T-helper 17 cell (primary cell): ENCODE measurements at places on chromosomes 5 and 9. TPM values are rescaled to one million over a fixed set of nuclear protein-coding genes. Genes with fewer than 3 reads are reported as not detected.

- DNase-seq = no peak
These were observed 23.8 kb upstream of the ZNF131 start for GRCh38 chr5:43096916-43097315.

- no peak for DNase-seq
These were observed 42.9 kb upstream of the AFAP1L1 start for GRCh38 chr5:149228618-149229297.

GRCh38 chr9:8085986-8086385 is 286.4 kb upstream of the DMAC1 start:
- DNase-seq = no peak

DNA sequence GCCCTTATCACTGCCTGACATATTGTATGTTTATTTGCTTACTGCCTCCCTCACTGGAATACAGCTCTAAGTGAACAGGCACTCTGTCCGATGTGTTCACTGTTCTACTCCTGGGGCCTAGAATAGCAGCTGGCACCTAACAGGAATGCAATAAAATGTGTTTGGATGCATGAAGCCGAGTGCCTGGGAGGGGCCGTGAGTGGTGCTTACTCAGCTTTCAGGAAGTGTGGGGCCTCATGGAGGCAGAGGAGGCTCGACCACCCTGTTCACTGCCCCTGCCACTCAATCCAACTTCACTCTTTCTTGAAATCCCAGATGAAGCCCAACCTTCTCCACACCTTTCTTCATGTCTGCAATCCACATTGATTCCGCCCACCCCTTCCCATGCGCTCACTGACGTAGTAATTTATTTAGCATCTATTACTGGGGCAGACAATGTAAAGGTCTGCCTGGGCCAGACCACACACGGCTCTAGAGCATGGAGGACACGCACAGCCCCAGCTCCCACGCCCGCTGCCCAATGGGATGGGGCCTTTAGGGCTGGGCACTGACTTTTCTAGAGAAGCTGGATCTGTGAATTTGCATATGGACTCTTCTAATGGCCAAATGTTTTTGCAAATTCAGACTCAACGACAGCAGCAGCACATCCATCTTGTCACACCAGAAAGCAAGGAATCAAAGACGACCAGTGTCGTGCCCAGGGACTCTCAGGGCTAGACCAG is 21.3 kb downstream of the TBC1D9B start:
- no peak for DNase-seq

GRCh38 chr9:23887781-23888180 is 61.7 kb upstream of the ELAVL2 start:
- DNase-seq = no peak

- no peak for DNase-seq
These were observed 65.6 kb downstream of the TLE4 start for GRCh38 chr9:79637177-79637925.

GRCh38 chr5:88952996-88953643 is 70.1 kb upstream of the MEF2C start:
- no peak for DNase-seq

DNA sequence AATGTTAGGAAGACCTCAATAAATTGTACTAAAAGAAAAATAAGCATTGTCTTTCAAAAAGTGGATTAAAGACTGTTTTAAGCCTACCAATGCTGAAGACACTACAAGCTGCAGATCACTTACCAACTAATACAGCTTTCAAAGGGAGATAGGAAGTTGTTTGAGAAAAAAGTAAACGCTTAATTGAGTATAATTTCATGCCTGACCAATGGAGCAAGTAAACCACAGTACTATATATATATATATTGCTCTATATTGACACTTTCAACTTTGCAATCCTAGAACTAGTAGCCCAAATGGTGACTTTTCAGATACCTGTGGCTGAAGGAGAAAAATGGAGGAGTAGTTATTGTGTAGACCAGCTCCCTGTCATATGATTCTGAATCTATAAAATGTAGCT is 85.7 kb downstream of the FREM1 start:
- DNase-seq = no peak

DNA sequence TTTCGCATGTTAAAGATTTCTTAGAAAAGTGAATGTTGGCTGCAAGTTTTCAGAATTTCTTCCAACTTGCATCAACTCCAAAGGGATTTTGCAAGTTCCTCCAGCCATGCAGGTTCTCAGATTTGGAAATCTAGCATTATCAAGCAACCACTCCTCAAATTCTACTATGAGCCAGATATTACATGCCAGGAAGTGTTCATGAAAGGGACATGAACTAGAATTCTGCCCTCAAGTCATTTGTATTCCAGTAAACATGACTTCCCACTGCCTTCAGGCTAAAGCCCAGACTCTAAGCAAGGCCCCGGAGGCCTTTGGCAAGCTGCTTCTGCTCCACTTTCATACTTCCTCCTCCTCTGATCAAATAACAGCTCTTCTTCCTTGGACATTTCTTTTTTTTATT is 111.3 kb upstream of the PAPPA start:
- DNase-seq = no peak

- DNase-seq = no peak
These were observed 87.7 kb downstream of the AUH start for GRCh38 chr9:91273853-91274552.

GRCh38 chr9:127968042-127968441 is 12.7 kb downstream of the EEIG1 start:
- DNase-seq = no peak

DNA sequence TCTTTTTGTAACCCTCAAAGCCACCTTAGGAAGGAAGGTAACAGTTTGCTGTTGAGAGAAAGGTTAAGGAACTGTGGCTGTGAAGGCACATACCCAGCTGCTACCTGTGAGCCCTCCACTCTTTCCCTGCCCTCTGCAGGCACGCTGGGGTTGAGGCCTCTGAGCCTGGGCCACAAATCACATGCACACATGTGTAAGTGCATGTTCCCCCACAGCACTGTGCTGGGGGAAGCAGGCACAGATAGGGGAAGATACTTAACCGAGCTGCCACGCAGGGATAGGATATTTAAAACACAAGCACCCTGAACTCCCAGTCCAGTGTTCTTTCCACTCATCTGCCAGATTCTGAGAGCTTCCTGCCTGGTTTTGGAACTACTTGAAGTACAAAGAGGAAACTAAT is 18.1 kb downstream of the LARP1 start:
- DNase-seq = no peak

- DNase-seq = no peak
These were observed 57.1 kb downstream of the MACROH2A1 start for GRCh38 chr5:135341696-135342550.

- DNase-seq = no peak
These were observed 25.2 kb downstream of the CYFIP2 start for GRCh38 chr5:157290981-157291711.

DNA sequence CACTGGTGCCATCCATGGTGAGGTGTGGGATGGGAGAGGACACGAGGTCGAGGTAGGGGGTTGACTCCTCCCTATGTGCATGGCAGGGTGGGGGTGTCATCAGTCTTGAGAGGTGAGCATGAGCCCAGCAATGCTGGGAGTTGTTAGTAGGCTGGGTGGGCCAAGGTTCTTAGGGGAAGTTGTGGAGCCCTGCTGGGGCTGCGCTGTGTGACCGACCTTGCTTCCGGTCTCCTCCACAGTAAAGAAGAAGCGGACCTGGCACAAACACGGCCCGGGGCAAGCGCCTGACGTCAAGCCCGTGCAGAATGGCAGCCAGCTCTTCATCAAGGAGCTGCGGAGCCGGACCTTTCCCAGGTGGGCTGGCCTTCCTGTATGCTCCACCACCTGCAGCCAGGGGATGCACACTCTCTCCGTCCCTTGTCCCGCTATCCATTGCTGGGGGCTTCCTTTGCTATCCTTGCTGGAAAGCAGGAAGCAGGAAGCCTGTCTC is 59.8 kb downstream of the PHF2 start:
- DNase-seq = no peak

DNA sequence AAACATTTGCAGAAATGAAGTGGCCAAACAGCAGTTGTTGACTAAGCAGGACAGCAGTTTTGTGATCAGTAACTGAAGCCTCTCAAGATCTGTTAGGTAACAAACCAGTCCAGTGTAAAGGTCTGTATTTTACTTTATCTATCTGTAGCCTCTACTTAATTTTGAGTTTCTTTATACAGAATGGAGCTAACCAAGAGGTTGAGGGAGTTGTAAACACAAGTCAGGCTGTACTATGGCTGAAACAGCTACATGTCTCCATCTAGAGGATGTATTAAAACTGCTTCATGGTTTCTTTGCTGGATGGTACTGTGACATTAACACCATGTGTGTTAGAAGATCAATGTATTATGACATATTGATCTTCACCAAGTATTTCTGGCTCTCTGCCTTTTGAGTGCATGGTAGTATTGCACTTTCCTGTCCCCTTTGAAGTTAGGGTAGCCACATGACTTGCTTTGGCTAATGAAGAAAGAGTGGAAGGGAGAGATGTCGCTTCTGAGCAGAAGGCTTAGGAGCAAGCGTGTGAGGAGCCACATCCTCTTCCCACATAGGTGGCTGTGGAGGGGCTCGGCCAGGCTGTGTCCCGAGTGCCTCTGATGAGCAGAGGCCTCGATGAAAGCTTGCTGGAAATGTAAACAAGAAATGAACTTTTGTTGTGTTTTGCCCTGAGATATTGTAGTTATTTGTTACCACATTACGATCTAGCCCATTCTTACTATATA is 105.6 kb upstream of the PCA3 start:
- no peak for DNase-seq

GRCh38 chr5:157253547-157253946 is 12.4 kb upstream of the CYFIP2 start:
- no peak for DNase-seq

GRCh38 chr9:37429441-37430285 is 7.2 kb downstream of the GRHPR start:
- no peak for DNase-seq

- no peak for DNase-seq
These were observed 1740.9 kb upstream of the CDH9 start for GRCh38 chr5:28779161-28779754.

DNA sequence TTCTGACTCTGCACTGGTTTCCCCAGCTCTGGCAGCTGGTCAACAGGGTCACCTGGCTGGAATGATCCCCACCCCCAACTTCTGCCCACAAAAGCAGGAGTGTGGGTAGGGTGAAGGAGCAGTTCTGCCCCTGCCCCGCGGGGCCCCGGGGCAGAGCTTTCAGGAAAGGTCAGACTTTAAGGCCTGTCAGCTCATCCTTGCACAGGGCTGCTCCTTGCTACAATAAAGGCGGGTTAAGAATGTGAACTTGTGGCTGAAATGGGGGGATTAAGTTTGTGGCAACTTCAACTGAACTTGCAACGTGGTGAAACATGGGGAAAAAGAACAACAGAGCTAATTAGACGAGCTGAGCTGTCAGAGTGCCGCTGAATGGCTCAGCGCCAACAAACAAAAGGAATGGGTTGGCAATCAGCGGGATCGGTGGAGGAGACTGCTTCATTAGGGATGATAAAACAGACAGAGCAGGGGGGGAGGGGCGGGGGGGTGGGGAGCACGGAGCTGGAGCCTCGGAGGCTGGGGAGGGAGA is 50.8 kb downstream of the CRB2 start:
- DNase-seq = no peak

- DNase-seq = no peak
These were observed 51.0 kb upstream of the OR2K2 start for GRCh38 chr9:111381006-111381405.

DNA sequence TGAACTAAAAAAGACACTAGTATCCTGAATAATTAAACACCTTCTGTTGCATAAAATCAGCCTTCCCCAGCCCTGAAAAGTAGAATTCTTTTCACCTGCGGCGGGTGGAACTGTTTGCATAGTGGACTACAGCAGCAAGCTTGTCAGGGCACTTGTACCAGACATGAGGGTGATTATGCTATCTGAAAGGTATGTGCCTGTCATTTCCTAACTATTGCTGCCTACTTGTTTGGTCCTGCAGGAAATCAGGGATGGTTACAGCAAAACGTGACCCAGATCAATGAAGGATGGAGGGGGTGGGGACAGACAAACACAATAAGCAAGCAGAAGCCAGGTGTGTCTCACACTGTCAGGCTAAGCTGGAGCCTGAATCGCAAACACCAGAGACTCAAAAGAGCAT is 385.6 kb downstream of the MLLT3 start:
- no peak for DNase-seq

DNA sequence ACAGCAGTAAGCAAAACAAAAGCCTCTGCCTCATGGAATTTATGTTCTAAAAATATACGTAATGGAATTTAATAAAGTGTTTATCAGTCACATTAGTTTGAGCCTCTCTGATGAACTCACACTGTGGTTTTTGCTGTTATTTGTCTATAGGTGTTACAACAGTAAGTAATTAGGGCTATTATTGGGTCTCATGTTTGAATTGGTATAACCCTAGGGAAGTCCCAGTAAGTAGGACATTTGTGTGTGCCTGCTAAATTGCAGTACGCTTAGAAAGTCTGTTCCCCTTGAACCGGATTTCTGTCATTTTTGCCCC is 197.6 kb downstream of the NR3C1 start:
- no peak for DNase-seq

GRCh38 chr5:52702877-52703276 is 84.8 kb upstream of the ITGA1 start:
- no peak for DNase-seq

GRCh38 chr5:106152569-106152968 is 1518.2 kb downstream of the EFNA5 start:
- DNase-seq = no peak

DNA sequence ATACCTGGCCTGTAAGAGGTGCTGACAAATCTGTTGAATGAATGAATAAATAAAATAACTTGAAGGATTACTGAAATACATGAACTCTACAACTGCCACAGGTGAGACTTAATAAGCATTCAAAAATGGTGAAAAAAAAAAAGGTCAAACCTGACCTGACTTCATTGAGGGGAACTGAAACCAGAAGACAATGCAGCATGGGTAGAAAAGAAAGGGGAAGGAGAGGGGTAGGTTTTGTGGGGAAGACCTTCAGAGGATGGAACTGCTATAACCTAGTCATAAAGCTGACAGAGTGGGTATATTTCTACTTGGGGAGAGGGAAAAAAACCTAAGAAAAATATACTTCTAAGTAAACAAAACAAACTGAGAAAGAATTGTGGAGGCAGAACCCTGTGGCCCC is 56.6 kb downstream of the RASEF start:
- DNase-seq = no peak

TNFSF8 gene
- 47.6 TPM for total RNA-seq

CD72 gene
- 8.1 TPM for total RNA-seq

HTR4 gene
- not detected for total RNA-seq

RORB gene
- total RNA-seq = not detected

CAMSAP1 gene
- total RNA-seq = 32.6 TPM

GARIN3 gene
- total RNA-seq = not detected

PHF24 gene
- not detected for total RNA-seq

OR1Q1 gene
- total RNA-seq = 0.96 TPM

SLC34A3 gene
- total RNA-seq = not detected

IL7R gene
- total RNA-seq = 860 TPM

POLR1E gene
- 38.3 TPM for total RNA-seq

SYK gene
- 5.0 TPM for total RNA-seq

KCNMB1 gene
- 0.42 TPM for total RNA-seq

HABP4 gene
- total RNA-seq = 16.6 TPM

SLC45A2 gene
- total RNA-seq = not detected
